Mucosa of gallbladder (tissue), 1 donor: ENCODE measurements at places on chromosomes 2 and 18. TPM values are rescaled to one million over a fixed set of nuclear protein-coding genes. Genes with fewer than 3 reads are reported as not detected.

Gene COMMD1
- 35.0 TPM for total RNA-seq

Gene TM4SF20
- total RNA-seq, result not detected

Gene MGAT4A
- 34.4 TPM for total RNA-seq

Gene CNGA3
- not detected for total RNA-seq

Gene SERPINB12
- total RNA-seq, result not detected

Gene HOXD12
- not detected for total RNA-seq

Gene SKOR2
- not detected for total RNA-seq

- no peak for DNase-seq
Observed at GRCh38 chr18:37176621-37176934, 347.7 kb downstream of the KIAA1328 start.

GRCh38 chr2:25230198-25230947 is 62.0 kb upstream of the POMC start:
- DNase-seq, result no peak

DNA sequence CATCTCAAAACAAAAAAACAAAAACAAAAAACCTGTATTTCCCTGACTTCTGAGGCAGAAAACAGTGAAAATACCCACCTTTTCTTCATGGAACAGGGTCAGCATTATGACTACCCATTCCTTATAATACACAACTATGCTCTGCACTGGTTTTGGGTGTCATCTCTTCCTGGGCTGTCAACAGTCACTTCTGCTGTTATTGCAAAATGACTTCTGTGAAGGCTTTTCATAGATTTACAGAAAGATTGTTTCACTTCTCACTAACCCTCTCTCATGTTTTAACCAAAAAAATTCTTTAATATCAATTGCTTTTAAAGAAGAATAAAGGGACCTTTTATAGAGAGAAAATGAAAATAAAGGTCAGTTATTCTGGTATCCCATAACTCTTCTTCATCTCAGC is 26.5 kb upstream of the PIK3C3 start:
- DNase-seq, result no peak

DNA sequence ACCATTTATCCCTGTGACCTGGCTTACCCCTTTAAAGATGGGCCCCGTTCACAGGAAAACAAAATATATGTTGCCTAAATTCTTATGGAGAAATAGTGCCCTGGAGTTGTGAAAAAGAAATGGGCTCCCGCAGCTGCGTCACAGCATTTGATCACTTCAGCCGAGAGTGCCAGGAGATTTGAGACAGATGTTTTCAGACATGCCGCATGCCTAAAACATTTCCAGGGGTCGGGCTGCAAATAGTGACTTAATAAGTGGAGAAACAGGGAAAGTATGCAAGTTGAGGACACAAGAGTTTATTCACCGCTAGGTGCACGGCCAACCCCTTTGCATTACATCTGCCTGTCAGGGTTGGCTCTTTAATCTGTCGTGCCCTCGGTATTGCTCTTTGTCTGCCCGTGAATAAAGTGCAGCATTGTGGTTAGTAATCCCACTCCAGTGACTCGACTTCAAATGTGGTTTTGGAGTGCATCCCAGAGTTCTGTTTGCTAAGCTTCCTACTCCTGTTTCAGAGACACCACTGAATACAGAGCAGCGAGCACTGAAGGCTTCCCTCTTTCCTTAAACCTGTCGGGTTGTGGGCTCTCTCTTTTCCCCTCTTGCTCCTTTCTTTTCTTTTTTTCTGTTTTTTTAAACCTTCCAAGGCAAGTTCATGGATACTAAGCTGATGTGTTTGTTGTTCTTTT is 187.5 kb downstream of the LTBP1 start:
- DNase-seq, result peak; percentile 57

GRCh38 chr18:9961041-9961440 is 47.2 kb downstream of the VAPA start:
- DNase-seq, result no peak

- DNase-seq, result no peak
Observed at GRCh38 chr2:174711206-174711605, 53.1 kb downstream of the CHRNA1 start.

- no peak for DNase-seq
Observed at GRCh38 chr2:153074207-153074606, 355.8 kb downstream of the ARL6IP6 start.

GRCh38 chr2:124585277-124585676 is 560.2 kb downstream of the CNTNAP5 start:
- no peak for DNase-seq

DNA sequence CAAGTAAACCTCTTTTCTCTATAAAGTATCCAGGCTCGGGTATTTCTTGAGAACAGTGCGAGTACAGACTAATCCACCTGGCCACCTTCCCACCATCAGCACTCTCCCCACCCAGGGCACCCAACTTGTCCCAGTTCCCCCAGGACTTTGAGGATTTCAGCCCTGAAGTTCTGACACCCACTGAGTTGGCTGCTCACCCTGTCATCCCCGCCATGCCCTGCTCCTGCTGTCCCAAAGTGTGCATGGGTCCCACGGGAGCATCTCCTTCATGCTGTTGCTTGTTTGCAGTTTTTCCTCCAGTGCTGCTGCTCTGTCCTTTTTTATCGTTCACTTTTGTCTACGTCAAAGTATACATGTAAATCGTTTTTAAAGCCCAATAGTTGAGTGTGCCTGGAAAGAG is 273.9 kb downstream of the PHLPP1 start:
- no peak for DNase-seq

- DNase-seq, result no peak
Observed at GRCh38 chr2:215882689-215883088, 130.7 kb downstream of the MREG start.

GRCh38 chr2:218261423-218262236 is 815 bp downstream of the GPBAR1 start:
- no peak for DNase-seq

DNA sequence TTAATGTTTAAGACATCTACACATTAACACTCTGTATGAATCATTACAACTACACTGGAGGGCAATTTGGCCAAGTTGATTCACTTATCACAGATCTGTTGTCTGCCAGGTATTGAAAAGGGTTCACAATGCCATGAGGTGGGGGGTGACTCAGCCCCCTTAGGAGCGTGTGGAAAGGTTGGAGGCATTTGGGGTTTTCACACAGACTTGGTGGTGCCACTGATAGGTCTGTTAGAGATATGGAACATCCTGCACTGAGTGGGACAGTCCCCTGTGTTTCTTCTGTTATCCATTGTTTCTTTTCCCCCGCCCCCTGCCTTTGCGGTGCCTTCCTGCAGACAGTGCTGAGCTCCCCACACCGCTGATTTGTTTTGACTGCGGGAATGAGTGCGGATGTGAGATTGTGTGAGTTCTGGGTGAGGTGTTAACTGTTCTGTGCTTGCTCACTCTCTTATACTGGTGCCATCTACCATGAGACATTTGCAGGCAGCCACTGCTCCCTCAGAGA is 9.3 kb upstream of the TSN start:
- DNase-seq, result no peak

GRCh38 chr2:237642038-237642734 is 14.8 kb downstream of the LRRFIP1 start:
- no peak for DNase-seq

- no peak for DNase-seq
Observed at GRCh38 chr2:62156861-62157496, 38.9 kb upstream of the B3GNT2 start.

- no peak for DNase-seq
Observed at GRCh38 chr2:128838244-128838643, 519.6 kb upstream of the HS6ST1 start.

GRCh38 chr2:120761164-120761861 is 25.6 kb downstream of the GLI2 start:
- DNase-seq, result no peak

DNA sequence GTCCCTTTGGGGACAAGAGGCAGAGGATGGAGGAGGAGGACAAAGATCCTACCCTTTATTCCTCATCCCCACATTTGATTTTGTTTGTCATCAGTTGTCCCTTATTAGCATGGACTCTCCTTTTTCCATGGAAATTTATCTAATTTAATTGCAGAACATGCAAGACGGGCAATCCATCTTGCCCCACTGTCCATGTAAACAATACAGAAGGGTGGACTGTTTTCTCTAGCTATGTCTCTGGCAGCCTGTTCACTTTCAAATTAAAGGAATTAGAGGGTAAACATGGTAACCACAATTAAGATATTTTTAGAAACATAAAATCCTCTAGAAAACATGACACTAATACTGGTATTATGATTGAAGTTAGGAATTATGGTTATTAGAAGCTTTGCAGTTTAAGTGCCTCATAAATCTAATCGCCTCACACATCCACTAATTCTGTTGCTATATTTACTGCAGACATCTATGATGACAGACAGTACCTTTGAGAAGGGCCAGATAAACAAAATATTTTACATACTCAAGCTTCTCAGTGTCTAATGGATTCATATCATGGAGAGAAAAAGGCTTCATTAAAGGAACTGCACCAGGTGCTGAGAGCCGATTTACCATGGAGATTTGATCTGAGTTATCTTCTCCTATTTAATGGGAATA is 215.5 kb downstream of the LNPK start:
- no peak for DNase-seq

- DNase-seq, result no peak
Observed at GRCh38 chr2:196336207-196336606, 164.8 kb upstream of the STK17B start.

- DNase-seq, result no peak
Observed at GRCh38 chr2:112995346-112995920, 9.8 kb upstream of the IL36A start.

DNA sequence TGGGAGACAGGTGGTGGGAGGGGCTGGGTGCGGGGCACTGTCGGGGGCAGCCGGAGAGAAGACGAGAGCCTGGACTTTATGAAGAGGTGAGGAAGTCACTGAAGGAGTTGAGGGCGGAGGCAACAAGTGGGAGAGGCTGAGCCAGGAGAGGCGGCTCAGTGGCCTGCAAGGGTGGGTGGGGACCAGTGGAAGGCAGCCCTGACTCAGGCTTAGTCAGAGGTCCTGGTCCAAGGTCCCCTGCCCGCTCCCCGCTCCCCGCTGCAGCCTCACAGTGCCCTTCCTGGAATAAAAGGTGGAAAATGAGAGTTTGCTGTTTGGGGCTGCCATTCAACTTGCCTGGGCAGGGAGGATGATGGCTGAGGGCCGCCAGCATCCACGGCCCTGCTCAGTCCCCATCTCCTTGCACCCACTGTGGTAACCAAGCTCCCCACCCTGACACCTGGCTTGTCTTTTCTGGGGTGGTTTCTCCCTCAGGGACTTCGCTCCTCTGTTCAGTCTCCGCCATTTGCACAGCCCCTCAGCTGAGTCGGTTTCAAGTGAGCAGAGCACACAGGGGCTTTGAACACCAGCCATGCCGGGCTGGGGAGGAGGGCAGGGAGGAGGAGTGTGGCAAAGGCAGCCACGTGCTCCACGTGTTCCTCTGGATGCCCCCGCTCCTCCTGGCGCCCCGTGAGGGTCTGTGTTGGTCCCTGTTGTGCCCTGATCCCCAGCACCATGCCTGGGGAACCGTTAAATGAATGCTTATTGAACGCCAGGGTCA is 13.7 kb upstream of the RALB start:
- DNase-seq, result peak; percentile 60

- no peak for DNase-seq
Observed at GRCh38 chr2:164813535-164813934, 28.1 kb downstream of the COBLL1 start.

DNA sequence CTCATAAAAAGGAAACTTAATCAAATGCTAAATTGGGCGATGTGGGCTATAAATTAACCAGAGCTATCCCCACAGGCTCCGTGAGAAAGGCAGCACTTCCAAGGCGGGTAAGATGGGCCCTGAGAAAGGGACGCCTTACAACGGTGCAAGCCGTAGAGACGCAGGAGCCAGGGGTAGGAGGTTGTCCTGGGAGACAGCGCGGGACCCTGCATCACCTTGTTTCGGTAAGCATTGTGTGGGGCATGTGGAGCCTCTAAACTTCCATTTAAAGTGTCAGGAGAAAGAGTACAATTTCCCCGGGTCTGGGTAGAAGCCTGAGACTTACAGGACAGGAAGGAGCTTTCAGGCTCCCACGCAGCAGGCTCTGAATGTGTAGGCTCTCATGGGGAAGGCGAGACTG is 1.2 kb upstream of the PER2 start:
- no peak for DNase-seq
